Frontal cortex (tissue), 4 donors: ENCODE measurements at places on chromosomes 11 and 22. TPM values are rescaled to one million over a fixed set of nuclear protein-coding genes. Genes with fewer than 3 reads are reported as not detected.

Gene CCDC87
- total RNA-seq = 1.2 TPM

Gene TNNI2
- total RNA-seq = not detected

Gene ANGPTL5
- 0.41 TPM for total RNA-seq

Gene CLTCL1
- total RNA-seq = 9.8 TPM

Gene OR10AG1
- total RNA-seq = not detected

Gene MB
- total RNA-seq = not detected

Gene TIGD3
- 5.3 TPM for total RNA-seq

Gene OR8G1
- not detected for total RNA-seq

Gene TSGA10IP
- not detected for total RNA-seq

Gene TOM1
- total RNA-seq = 6.9 TPM

Gene ABCC8
- total RNA-seq = 8.6 TPM

Gene C11orf86
- not detected for total RNA-seq

GRCh38 chr11:74696939-74697675 lies 34.1 kb downstream of the CHRDL2 start:
- DNase-seq = no peak

- DNase-seq = no peak
Observed at GRCh38 chr11:9377036-9377435, 7.4 kb upstream of the IPO7 start.

DNA sequence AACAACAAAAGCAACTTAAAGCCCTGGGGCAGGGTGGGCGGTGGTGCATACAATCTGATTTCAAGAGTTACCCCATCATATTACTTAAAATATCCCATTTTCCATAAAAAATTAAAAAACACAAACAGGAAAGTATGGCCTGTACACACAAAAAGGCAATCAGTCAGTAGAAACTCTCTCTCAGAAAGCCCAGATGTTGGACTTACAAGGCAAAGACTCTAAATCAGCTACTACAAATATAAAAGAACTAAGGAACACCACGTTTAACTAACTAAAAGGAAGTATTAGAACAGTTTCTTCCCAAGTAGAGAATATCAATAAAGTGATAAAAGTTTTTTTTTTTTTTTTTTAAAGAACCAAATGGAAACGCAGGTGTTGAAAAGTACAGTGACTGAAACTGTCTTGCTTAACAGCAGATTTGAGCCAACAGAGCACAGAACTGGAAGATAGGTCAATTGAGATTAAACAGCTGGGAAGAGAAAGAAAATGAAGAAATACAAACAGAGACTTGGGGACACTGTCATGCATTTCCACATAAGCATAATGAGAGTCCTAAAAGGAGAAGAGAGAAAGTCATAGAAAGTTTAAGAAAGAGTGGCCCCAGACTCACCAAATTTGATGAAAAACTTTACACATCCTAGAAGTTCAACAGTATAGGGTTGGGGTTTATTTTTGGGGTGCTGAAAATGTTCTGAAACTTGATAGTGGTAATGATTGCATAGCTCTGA lies 8.6 kb downstream of the SC5D start:
- no peak for DNase-seq

GRCh38 chr22:21921729-21922128 lies 30.9 kb downstream of the PPM1F start:
- no peak for DNase-seq

DNA sequence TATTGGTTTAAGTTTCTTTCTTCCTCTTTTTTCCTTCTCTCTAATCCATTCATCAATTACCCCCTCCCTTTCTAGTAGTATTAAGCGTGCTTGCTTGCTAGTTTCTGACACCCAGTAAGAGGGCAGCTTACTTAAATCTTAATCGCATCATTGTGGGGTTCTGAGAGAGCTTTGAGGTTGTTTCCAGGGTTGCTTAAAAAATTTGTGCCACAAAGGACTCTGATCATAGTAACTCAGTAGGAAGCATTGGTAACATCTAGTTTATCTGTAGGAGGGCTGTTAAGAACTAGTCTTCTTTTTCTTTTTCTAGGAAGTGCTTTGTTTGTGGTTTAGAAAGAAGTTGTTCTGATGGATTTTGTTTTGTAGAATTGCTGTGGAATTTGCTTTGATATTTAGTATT lies 45.3 kb downstream of the TMEM135 start:
- no peak for DNase-seq

DNA sequence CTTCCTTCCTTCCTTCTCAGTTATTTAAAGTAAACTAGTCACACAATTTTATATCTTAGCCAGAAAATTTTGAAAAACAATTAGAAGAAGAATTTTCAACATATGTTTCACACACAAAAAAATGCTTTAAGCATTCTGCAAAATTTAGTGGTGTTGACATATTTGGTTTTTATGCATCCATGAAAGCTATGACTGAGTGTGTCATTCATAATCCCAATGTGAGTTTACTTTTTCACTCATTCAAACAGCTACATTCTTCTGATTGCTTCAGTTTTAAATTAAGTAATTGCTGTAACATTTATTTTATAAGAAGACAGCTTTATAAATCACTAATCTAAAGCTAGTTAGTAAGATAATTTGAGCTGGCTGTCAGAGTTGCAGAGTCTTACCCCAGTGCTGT lies 453.5 kb downstream of the LRRC4C start:
- no peak for DNase-seq

GRCh38 chr22:31942091-31942490 lies 2.2 kb upstream of the YWHAH start:
- DNase-seq = no peak

- no peak for DNase-seq
Observed at GRCh38 chr11:10155793-10156490, 138.1 kb downstream of the SBF2 start.

GRCh38 chr22:43449205-43449830 lies 37.5 kb downstream of the MPPED1 start:
- DNase-seq = no peak

DNA sequence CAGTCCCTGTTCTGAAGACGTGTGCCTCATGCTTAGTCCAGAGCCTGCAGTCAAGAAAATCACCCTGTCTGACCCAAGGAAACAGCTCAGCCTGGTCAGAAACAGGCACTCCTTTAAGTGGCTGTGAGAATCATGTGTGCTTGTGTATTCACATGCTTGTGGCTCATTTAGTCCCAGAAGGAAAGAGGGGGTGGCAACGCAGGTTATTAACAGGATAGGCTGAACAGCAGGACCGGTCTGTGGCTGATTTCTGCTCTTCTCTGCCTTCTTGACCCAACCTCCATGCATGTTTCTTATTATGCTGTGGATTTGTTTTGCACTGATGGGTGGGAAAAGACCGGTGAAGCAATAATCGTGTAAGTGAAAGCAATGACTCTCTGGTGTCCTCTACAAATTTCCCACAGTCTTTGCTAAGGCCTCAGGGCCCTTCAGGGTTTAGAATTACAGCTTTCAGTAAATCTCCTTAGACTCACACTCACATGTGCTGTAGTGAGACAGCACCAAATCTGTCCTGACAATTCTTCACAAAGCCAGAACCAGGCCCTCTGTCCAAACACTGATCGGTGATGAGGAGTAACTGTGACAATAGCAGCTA lies 288.1 kb downstream of the ETS1 start:
- no peak for DNase-seq

- peak; percentile 20 for DNase-seq
Observed at GRCh38 chr11:32792948-32793475, 1.4 kb downstream of the CCDC73 start.

DNA sequence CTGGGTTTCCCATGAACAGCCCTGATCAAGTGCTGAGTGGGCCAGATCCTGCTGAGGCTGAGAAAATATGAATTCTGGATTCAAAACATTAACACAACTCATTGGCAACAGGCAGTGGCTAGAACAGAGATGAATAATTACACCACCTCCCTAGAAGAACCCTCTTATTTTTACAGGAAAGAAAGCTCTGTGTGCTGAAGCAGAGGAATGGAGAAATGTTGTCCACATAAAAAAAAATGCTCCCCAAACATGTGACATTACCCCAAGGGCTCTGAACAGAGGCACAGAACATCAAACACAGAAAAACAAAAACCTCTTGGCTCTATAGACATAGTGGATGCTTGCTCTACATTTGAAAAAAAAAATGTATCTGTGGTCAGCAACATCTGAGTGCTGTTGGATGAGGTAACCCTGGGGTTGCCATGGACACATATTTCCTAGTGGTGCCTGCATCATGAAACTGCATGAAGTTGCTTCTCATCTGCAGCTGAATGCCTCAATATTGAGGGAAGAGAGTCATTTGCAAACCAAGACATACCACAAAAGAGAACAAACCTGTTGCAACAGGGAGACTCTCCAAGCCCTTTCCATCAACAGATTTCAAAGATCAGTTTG lies 98.8 kb downstream of the SNX19 start:
- DNase-seq = no peak

DNA sequence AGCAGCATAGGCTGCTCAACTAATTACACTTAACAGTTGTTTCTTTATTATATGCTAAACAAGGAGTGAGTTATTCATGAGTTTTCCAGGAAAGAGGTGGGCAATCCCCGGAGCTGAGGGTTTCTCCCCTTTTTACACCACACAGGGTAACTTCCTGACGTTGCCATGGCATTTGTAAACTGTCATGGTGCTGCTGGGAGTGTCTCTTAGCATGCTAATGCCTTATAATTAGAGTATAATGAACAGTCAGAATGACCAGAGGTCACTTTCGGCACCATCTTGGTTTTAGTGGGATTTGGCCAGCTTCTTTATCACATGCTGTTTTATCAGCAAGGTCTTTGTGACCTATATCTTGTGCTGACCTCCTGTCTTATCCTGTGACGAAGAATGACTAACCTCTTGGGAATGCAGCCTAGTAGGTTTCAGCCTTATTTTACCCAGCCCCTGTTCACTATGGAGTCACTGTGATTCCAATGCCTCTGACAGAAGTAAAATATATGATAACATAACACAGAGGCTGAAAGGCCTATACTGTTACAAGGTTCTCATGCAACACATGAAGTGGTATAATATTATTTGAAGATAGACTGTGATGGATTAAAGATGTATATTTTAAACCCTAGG lies 41.3 kb upstream of the RDX start:
- no peak for DNase-seq

- DNase-seq = no peak
Observed at GRCh38 chr22:26342745-26343410, 86.2 kb upstream of the ASPHD2 start.

DNA sequence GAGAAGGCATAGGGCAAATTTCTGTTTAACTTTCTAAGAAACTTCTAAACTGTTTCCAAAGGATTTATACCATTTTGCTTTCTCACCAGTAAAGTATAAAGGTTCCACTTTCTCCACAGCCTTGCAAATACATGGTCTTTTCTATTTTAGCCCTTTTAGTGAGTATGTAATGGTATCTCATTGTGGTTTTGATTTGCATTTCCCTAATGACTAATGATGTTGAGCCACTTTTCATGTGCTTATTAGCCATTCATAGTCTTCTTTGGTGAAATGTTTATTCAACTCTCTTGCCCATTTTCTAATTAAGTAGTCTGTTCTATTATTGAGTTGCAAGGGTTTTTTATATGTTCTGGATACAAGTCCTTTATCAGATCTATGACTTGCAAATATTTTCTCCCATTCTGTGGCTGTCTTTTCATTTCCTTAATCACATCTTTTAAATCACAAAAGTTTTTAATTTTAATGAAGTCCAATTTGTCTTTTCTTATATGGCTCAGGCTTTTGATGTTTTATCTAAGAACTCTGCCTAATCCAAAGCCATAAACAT lies 83.8 kb upstream of the KCNQ1OT1 start:
- DNase-seq = no peak

DNA sequence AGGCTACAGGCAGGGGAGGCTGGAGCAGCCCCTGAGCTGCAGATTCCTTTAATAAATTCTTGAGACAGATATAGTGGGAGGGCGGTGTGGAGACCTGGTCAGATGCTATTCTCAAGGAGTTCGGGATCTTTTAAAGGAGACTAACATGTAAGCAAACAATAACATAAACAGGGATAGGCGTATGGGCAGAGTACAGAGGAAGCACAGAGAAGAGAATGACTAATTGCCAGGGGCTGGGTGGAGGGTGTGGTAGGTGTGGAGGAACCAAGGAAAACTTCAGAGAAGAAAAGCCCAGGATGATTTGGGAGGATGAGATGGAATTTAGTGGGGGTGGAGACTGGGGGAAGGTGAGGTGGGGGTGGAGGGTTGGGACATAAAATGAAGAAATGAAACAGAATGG lies 9.7 kb upstream of the HEPHL1 start:
- DNase-seq = no peak

- DNase-seq = no peak
Observed at GRCh38 chr11:18615628-18616392, 16.2 kb downstream of the MISFA start.

- no peak for DNase-seq
Observed at GRCh38 chr22:29270475-29271271, 2.6 kb downstream of the EWSR1 start.

DNA sequence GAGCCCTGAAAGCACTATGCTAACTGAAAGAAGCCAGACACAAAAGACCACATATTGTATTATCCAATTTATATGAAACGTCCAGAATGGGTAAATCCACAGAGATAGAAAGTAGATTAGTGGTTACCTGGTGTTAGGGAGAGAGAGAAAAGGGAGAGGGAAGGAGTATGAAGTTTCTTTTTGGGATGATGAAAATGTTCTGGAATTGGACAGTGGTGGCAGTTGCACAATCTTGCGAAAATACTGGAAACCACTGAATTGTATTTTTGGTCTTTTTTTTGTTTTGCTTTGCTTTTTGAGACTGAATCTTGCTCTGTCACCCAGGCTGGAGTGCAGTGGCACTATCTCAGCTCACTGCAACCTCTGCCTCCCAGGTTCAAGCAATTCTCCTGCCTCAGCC lies 63.5 kb downstream of the MRTFA start:
- no peak for DNase-seq
